ENCODE measurements at places on chromosomes 12 and 14.

DNA sequence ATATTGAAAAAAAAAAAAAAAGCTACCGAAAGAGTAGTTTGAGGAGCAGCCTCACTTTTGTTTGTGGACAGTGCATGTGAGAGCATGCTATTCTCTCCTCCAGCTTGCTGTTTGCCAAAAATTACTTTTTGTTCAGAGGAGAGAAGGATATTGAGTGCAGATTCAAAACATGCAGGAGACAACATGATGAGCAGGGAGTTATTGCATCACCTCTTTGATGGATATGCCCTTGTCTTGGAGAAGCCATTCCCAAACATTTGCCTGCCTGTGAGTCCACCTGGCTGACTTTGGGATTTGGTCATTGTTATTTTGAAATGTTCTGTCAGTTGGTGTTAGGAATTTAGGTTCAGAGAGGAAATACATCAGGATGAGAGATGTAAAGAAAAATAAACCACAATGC, 2.4 kb downstream of the C12orf75 start:
- DNase-seq, result no peak

GRCh38 chr12:14952299-14952921, 9.0 kb downstream of the ARHGDIB start:
- no peak for DNase-seq

DNA sequence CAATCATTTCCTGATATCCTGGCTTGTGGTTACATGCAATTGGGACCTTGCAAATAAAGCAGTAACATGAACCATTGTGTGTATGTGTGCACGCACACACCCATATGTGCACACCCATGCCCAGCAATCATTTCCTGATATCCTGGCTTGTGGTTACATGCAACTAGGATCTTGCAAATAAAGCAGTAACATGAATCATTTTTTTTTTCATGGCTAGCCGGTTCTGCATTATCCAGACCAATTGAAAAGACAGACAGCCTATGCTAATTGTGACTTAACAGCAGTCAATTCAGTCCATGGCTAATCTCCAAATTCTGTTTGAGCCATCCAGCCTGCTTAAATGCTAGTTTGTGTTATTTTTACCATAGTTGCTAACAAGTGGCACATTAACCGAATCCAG, 134.3 kb downstream of the TTC7B start:
- no peak for DNase-seq

DNA sequence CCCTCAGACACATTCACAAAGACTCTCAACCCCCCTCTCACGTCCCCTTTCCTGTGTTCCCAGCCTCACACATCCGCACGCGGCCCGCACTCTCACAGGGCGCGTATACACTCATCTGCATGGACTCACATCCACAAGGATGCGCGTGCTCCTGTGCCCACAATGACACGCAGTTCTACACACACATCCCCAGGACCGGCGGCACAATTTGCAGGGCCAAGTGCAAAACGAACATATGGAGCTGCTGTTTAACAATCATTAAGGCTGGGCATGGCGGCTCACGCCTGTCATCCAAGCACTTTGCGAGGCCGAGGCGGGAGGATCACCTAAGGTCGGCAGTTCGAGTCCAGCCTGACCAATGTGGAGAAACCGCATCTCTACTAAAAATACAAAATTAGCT, 36.4 kb upstream of the EML1 start:
- no peak for DNase-seq
